ENCODE measurements at places on chromosomes 7 and 10.

DNA sequence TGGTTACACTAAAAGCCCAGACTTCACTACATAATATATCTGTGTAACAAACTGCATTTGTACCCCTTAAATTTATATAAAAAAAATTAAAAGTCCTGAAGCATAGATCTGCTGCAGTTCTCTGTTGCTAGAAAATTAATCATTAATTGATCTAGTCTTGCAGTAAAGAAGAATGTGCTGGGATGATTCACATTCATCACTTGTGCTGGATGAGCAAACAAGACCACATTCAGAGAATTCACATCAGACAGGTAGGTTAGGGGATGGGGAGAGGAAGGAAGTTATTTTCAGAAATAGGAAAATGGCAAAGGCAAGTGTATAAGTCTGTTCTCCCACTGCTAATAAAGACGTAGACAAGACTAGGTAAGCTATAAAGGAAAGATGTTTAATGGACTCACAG is 1019.0 kb downstream of the KCNMA1 start:
- no peak for DNase-seq

- DNase-seq = no peak
Measured at GRCh38 chr7:105199386-105199785, 185.4 kb downstream of the KMT2E start.

GRCh38 chr10:13899941-13900340 is 313.2 kb downstream of the PRPF18 start:
- DNase-seq = no peak

DNA sequence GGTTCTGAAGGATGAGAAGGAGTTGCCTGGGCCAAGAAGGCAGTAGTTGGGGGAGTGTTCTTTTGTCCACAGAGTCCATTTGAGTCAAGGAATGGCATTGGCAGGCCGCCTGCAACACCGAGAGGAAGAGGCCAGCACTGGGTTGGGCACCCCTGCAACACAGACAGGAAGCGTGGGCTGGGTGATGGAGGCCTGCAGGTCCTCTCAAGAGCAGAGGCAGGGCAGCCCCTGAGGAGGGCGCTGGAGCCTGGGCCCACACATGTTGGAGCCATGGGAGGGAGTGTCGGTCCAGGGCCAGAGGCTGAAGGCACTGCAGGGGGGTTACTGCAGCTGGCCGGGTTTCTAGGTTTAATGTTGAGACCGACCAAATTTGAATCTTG is 137.3 kb downstream of the PTPN20 start:
- DNase-seq = no peak

DNA sequence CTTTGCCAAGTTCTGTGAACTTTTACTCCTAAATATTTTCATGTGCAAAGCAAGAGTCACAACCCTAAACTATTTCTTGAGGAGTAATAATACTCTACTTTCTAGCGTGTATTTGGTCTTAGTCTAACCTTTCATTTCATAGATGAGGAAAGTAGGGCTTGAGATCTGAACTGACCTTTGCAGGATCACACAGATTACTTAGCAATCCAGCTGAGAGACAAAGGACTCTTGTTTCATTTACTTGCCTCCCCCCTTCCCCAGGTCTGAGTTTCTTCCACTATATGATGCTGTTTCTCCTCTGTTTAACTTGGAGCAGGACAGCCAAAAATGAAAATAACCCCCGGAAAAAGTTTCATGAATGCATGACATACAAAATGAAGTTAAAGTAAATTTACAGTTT is 75.3 kb upstream of the PTN start:
- no peak for DNase-seq

DNA sequence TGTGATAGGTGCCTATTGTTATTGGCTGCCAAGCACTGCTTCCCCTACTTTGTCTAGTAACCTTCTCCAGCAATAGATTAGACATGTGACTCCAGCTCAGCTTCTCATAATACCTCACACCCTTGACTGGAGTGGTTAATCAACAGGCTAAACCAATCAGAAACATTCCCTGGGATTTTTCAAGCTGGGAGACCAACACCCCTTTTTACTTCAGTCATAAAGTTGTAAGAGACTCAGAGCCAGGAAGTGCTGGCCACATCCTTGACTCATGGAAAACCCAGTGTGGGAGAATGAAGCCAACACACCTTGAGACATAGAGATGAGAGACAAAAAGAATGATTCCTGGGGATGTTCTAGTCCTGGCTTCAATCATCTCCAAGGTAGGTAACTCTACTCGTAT is 62.6 kb upstream of the HECTD2 start:
- no peak for DNase-seq

DNA sequence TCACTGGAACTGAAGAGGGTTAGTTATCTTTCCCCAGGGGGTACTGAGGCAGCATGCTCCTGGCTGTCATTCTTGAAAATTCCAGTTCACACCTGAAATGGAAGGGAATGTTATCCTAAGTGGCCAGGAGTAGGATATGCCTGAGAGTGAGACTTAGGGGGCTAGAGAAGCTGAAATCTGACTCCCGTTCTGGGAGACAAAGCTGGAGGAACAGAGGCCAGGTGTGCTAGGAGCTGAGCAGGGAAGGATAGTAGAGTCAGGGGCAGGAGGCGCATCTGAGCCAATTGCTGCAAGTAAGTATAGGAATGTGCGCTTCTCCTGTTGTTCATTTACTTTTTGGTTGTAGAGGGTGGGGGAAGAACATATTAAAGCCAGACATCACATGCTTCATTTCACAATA is 58.1 kb upstream of the KIAA1217 start:
- no peak for DNase-seq

DNA sequence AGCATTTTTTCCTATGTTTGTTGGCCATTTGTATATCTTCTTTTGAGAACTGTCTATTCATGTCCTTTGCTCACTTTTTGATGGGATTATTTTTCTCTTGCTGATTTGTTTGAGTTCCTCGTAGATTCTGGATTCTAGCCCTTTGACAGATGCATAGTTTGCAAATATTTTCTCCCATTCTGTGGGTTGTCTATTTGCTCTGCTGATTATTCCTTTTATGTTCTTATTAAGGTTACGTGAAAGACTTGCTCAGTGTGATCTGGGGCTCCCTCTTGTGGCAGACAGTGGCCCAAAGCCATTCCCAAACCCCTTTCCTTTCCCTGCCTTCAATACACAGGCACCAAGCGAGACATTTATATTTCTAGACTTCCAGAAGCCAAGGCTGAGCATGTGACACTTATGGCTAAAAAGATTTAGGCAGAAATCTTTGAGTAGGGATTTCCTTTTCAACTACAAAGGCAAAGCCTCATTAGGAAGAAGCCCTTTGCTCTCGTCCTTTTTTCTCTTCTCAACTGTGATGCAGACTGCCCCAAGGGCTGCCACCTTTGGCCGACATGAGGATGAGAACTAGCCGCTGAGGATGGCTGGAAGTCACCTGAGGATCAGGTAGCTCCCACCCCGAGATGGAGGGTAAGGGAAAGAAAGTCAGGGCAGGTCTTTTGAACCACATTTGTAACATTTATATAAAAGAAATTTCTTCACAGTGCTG is 23.6 kb downstream of the ST8SIA6 start:
- DNase-seq = peak; percentile 58

- DNase-seq = no peak
Measured at GRCh38 chr10:14889318-14889717, 10.7 kb downstream of the SUV39H2 start.

- no peak for DNase-seq
Measured at GRCh38 chr10:59006511-59007306, 169.7 kb upstream of the PHYHIPL start.

GRCh38 chr10:35928748-35929147 is 286.7 kb upstream of the FZD8 start:
- DNase-seq = no peak
